Right renal pelvis (tissue), 4 donors: ENCODE measurements at places on chromosomes 11 and 22. TPM values are rescaled to one million over a fixed set of nuclear protein-coding genes. Genes with fewer than 3 reads are reported as not detected.
A peak's percentile ranks its signal among the peaks of the same experiment; 100 is the strongest.

TEX12 gene
- not detected for polyA plus RNA-seq

GRIA4 gene
- polyA plus RNA-seq, result 0.45 TPM

MS4A4A gene
- polyA plus RNA-seq, result 7.5 TPM

STX3 gene
- 55.5 TPM for polyA plus RNA-seq

OR5B21 gene
- polyA plus RNA-seq, result not detected

DNA sequence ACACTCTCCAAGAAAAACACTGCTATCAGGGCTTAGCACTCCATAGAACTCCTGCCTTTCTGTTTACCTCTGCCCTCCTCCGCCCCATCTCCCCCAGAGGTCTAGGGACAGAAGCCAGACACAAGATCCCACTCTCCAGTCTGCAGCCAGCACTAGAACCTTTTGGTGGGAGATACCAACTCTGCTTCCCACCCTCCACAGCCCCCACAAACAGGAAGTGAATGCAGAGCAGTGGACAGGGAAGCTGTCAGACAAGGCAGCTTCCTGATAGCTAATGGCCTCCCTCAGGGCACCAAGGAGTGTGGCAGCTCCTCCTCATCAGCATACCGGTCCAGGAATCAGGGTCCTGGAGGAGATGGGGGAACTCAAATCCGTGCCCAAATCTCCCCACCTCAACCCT is 5.1 kb downstream of the SCN4B start:
- DNase-seq, result no peak

DNA sequence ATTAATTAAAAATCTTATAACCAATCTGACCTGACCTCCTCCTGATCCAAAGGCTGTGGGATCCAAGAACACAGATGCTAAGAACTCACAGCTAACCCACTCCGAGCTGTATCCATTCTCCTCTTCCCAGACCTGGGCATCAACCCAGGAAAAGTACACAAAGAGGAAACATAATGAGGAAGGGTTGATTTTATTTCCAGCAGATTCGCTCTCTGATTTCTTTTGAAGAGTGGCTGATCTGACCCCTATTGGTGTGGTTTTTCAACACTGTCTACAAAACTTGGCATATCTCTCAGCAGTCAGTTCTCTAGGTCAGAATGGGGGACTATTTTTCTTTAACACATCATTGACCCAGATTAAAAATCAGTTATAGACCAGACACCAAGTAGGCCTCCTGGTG is 201.9 kb upstream of the UBASH3B start:
- no peak for DNase-seq

GRCh38 chr22:16800358-16800757 is 24.9 kb downstream of the XKR3 start:
- no peak for DNase-seq

- no peak for DNase-seq
Measured at GRCh38 chr11:12901272-12901671, 107.8 kb upstream of the RASSF10 start.

GRCh38 chr11:95717314-95717713 is 72.3 kb downstream of the FAM76B start:
- no peak for DNase-seq

DNA sequence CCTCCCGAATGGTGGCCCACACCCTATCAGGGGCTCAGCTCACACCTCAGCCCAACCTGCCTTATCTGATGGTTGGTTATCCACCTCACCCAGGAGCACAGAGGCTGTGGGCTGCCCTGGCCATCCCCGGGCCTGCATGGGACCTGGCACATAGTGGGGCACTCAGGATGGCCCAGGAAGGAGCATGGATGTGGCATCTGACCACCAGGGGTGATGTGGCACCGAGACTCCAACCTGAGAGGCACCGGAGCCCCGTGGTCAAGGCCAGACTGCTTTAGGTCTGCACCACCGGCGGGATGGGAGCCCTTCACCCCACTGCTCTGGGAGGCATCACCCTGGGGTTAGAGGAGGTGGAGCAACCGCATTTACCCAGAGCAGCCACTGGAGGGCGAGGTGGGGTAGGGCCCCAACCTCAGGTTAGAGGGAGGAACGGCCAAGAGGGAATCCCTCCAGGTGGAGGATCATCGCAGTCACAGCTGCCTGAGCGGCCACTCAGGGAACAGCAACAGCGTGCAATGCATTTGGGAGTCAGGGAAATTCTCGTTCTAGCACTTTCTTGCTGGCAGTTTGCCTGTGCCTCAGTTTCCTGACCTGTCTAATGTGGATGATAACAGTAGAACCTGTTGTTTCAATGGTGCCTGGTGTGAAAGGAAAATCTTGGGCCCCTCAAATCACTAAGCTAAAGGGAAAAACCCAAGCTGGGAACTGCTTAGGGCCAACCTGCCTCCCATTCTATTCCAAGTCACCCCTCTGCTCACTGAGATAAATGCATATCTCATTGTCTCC is 52.9 kb upstream of the CARS1 start:
- no peak for DNase-seq

DNA sequence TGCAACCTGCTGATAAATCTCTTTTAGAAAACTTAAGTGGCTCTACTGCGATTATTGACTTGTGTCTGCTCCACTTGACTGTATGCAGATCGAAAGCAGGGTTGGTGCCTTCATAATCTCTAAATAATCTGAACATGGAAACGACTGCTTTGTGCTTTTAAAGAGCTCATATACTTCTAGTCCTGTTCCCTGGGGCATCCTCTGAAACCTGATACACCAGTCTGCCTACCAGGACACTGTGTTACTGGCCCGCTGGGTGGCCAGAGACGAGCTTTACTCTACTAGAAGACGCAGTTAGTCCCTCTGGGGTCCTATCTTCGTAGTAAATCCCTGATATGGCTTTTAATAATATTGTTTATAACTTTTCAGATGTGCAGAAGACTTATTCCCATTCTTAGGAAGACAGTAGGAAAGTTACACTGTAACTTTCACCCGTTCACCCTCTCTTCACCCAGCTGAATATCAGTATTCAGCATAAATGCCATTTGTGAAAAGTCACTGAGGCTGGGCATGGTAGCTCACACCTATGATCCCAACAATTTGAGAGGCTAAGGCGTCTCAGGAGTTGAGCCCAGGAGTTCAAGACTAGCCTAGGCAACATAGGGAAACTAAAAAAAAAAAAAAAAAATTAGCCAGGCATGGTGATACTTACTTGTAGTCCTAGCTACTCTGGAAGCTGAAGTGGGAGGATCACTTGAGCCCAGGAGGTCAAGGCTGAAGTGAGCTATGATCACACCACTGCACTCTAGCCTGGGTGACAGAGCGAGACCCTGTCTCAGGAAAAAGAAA is 9.0 kb upstream of the HTR3B start:
- DNase-seq, result no peak

- no peak for DNase-seq
Measured at GRCh38 chr22:32777987-32778386, 23.5 kb upstream of the TIMP3 start.

DNA sequence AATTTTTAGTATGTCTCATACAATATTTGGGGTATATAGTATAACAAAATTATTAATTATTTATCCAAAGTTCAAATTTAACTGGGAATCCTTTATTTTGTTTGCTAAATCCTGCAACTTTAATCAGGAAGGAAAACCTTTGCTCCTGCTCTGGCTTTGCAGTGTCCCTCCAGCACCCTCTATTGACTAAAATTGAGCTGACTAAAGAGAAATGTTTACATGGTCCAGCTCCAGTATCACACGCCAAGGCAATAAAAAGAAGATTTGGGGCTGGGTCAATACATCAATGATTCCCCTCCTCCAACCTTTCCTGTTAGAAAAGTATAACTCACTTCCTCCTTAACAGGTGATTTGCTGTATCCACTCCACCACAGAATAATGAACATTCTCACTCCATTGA is 153.0 kb upstream of the LRRC4C start:
- DNase-seq, result no peak

- DNase-seq, result peak; percentile 56
Measured at GRCh38 chr11:69311767-69312385, 17.9 kb downstream of the MYEOV start.

DNA sequence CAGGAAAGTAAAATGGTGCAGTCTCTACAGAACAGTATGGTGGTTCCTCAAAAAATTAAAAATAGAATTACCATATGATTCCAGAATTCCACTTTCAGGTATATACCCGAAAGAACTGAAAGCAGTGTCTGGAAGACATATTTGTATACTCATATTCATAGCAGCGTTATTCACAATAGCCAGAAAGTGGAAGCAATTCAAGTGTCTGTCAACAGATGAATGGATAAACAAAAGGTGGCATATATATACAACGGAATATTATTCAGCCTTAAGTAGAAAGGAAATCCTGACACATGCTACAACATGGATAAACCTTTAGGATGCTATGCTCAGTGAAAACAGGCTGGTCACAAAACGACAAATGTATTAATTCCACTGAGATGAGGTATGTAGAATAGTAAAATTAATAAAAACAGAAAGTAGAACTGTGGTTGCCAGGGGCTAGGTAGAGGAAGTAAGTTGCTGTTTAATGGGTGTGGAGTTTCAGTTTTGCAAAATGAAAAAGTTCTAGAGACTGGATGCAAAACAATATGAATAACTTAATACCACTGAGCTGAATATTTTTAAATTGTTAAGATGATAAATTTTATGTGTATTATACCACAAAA is 14.5 kb downstream of the SAA1 start:
- DNase-seq, result no peak

GRCh38 chr11:67349928-67350465 is 3.3 kb downstream of the POLD4 start:
- no peak for DNase-seq

GRCh38 chr11:32331792-32332191 is 103.5 kb downstream of the WT1 start:
- no peak for DNase-seq

GRCh38 chr22:45248832-45249561 is 8.3 kb upstream of the KIAA0930 start:
- no peak for DNase-seq
